ENCODE measurements at places on chromosomes 12 and 14.

- DNase-seq, result no peak
Measured at GRCh38 chr12:93857279-93857938, 180.2 kb downstream of the CRADD start.

- DNase-seq, result no peak
Measured at GRCh38 chr14:97106609-97107008, 309.4 kb downstream of the VRK1 start.

DNA sequence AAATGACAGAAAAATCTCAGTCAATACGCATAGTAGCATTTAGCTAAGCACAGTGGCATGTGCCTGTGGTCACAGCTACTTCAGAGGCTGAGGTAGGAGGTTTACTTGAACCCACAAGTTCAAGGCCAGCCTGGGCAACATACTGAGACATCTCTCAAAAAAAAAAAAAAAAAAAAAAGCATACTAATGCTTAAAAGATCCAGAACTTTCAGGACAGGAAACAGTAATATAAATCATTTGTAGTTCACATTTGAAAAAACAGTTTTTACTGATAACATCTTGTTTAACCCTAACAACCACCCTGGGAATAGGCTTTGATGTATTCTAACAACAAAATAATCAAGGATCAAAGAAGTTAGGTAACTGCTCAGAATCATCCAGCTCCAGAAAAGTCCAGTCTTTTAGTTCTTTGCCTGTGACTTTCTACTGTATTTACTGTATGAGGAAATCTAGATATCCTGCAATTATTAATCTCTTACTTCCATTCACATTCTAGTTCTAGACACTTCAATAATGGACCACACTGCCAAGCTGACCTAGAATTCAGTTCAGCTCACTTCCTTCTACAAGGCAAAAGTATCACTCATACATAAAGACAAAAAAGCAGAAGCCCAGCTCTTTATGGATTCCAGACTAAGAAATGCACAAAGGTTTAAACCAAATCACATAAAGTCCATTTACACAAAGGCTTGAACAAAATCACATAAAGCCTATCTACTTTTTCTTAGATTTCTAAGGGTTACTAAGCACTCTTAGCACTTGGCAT, 28.5 kb downstream of the PAWR start:
- DNase-seq, result no peak

DNA sequence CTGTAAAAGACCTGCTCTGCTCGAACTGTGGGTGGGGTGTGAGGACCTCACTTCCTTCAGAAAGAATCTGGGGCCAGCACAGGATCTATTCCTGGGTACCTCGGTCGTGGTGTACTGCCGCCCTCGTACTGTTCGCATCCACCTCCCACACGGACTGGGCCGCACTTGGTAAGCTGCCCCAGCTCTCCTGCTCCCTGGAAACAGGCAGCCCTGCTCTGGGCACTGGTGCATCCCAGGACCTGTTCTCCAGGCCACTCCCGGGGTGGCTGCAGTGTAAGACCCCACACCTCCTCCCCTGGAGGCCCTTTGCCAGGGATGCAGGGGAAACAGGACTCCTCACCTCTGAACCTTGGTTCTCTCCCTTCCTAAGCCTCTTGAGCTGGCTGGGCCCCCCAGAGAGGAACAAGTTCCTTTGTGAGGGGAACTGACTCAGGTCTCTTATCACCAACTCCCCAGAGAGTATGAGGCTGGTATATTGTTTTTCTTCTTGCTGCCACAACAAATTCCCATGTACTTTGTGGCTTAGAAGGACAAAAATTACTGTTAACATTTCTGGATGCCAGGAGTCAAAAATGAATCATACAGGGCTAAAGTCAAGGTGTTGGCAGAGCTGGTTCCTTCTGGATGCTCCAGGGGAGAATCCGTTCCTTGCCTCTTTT, 276.5 kb downstream of the NUAK1 start:
- DNase-seq, result no peak

- DNase-seq, result no peak
Measured at GRCh38 chr12:122989225-122989839, 8.9 kb downstream of the ARL6IP4 start.

GRCh38 chr12:33994857-33995808, 27.2 kb upstream of the ALG10 start:
- no peak for DNase-seq

DNA sequence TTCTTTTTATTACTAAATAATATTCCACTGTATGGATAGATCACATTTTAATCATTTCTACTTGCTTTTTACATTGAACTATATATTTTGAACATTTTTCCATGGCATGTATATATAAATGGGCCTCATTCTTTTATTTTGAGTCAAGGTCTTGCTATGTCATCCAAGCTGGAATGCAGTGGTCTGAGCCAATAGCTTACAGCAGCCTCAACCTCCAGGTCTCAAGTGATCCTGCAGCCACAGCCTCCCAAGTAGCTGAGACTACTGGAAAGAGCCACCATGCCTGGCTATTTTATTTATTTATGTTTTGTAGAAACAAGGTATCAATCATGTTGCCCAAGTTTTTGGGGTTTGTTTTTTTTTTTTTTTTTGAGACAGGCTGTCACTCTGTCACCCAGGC, 7.6 kb downstream of the FCF1 start:
- DNase-seq, result no peak

GRCh38 chr14:99322731-99323599, 51.0 kb upstream of the BCL11B start:
- DNase-seq, result no peak

- DNase-seq, result no peak
Measured at GRCh38 chr12:46494424-46494823, 121.9 kb upstream of the SLC38A2 start.

DNA sequence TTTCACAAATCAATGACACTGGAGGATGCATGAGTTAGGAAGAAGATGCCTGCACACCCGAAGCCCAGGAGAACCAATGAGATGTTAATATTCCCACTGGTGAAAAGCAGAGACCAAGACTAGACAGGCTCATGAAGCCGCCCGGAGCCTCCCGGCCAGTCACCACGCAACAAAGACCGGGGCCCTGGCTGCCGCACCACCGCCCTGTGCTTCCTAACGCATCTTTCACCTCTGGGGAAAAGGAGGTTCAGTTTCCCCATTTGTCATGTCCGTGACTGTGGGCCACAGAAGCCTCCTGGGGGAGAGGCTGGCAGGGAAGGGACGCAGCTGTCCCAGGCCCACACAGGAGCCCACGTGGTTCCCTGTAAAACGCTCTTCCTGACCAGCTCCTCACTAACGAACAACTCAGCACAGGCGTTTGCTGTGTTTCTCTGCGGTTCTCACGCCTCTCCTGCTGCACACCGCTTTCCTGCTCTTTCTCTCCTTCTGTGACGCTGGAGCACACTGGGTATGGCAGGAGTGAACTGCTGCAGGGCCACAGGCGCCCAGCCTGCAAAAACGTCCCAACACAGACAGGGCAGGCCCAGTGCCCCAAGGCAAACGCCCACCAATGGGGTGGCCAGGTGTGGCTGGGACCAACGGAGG, 10.8 kb downstream of the RIMBP2 start:
- DNase-seq, result no peak

- DNase-seq, result peak; percentile 83
Measured at GRCh38 chr12:121799842-121800693, 3.7 kb upstream of the SETD1B start.

GRCh38 chr12:52032804-52033445, 18.3 kb upstream of the NR4A1 start:
- peak; percentile 73 for DNase-seq

- no peak for DNase-seq
Measured at GRCh38 chr12:104538891-104539462, 82.2 kb downstream of the CHST11 start.

DNA sequence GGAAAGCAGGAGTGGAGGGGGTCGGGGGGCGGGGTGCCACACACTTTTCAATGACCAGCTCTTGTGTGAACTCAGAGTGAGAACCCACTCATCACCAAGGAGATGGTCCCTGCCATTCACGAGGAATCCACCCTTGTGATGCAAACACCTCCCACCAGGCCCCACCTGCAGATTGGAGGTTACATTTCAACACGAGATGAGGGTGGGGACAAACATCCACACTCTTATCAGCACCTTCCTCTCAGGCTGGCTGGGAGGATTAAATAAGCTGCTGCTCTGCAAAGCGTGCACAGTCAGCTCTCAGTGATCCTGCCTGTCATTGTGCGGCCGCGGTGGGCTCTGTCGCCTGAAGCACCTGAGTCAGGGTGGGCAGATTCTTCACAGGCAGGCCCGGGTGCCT, 39.7 kb downstream of the AACS start:
- DNase-seq, result no peak

DNA sequence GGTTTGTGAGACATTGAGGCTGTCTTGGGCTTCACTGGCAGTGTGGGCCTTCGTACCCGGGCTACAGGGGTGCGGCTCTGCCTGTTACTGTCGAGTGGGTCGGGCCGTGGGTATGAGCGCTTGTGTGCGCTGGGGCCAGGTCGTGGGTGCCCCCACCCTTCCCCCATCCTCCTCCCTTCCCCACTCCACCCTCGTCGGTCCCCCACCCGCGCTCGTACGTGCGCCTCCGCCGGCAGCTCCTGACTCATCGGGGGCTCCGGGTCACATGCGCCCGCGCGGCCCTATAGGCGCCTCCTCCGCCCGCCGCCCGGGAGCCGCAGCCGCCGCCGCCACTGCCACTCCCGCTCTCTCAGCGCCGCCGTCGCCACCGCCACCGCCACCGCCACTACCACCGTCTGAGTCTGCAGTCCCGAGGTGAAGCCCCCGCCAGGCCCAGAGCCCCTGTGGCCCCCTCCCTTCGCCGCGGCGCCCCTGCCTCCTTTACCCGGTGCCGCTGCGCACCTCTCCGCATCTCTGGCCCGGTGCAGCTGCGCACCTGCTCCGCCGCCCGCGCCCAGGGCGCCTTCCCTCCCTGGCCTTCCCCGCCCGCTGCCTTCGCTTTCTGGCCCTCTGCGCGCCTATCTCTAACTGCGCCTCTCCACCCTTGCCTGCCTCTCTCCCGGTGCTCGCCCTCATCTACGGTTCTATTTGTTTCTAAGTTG, at the start of gene ENO2:
TSS of gene ENO2 (plus strand) at position 335 of the 701 bp plus-strand sequence. CDS start 1,253 bp downstream, outside the sequence.
- peak; percentile 73 for DNase-seq

- DNase-seq, result no peak
Measured at GRCh38 chr14:87391066-87391465, 601.9 kb downstream of the GALC start.

GRCh38 chr14:61525293-61526011, 169.9 kb upstream of the HIF1A start:
- DNase-seq, result no peak

DNA sequence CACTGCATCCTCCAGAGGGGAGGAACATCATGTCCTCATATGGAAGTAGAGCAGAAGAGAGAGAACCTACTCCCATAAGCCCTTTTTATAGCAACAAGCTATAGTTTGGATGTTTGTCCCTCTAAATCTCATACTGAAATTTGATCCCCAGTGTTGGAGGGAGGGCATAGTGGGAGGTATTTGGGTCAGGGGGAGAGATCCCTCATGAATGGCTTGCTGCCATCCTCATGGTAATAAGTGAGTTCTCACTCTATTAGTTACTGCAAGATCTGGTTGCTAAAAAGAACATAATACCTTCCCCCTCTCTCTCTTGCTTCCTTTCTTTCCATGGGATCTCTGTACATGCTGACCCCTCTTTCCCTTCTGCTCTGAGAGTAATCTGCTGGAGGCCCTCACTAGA, 93.9 kb downstream of the RPAP3 start:
- no peak for DNase-seq

GRCh38 chr12:106801167-106801708, 26.8 kb downstream of the RIC8B start:
- DNase-seq, result no peak

DNA sequence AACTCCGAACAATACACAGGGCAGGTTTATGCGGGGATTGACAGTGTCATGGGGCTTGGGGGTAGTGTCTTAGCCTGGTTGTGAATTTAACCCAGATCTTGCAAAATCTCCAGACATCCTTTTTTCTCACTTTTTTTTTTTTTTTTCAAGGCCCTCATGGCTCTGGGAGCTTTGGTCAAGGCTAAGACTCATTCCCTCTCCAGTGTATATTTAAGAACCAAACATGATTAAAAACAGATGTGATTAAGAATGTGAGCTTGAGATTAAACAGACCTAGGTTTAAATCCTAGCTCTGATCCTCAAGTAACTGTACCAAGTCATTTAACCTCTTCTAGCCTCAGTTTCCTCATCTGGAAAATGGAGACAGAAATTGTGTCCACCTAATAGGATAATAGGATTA, 151.7 kb upstream of the FUT8 start:
- DNase-seq, result no peak

DNA sequence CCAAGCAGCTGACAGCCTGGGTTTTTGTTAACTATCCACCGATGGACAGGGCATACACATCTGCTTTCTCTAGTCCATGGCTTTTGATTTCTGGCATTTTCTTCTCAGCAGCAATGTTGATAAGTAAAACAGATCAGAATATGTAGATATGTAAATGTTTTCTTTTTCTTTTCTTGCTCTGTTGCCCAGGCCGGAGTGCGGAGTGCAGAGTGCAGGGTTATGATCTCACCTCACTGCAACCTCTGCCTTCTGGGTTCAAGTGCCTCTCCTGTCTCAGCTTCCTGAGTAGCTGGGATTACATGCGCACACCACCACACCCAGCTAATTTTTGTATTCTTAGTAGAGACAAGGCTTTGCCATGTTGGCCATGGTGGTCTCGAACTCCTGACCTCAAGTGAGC, 27.9 kb downstream of the CLEC9A start:
- no peak for DNase-seq

GRCh38 chr12:50018154-50018553, 7.1 kb downstream of the RACGAP1 start:
- no peak for DNase-seq

- DNase-seq, result no peak
Measured at GRCh38 chr14:100739306-100739705, 12.6 kb downstream of the DLK1 start.

- no peak for DNase-seq
Measured at GRCh38 chr14:103856607-103857006, 9.2 kb upstream of the PPP1R13B start.

DNA sequence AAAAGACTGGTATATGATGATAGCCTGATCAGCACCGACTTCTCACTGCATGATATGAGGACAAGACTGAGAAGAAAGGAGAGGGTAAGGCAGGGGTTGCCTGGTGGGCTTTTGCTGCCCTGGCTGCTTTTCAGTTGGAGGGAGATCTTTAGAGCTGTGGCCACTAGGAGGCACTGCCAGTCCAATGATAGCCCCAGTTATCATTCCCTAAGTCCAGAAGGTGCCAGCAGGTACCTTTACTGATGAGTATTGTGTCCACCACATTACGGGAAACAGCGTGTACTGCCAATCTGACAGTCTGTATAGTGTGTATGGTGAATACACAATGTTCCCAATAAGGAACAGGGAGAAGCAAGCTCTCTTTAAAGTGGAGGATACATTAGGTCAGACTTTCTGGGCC, 55.8 kb upstream of the CCDC175 start:
- no peak for DNase-seq

DNA sequence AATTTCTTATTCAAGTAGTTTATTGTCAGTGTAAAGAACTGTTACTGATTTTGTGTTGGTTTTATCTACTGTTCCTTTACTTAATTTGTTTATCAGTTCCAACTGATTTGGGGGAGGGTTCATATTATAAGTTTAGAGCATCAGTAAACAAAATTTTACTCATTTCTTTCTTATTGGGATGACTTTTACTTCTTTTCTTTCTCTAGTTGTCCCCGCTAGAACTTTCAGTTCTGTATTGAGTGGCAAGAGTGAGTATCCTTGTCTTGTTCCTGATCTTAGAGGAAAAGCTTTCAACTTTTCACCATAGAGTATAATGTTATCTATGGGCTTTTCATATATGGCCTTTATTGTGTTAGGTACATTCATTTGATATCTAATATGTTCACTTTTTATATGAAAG, 584.1 kb downstream of the LRFN5 start:
- no peak for DNase-seq

Data from stimulated activated CD4-positive, alpha-beta T cell treated with anti-CD3 and anti-CD28 coated beads, TNF-alpha, amount 100 ng/mL, for 1 hour (primary cell).